Type B pancreatic cell (in vitro differentiated cells): ENCODE measurements at places on chromosomes 11 and 22. TPM values are rescaled to one million over a fixed set of nuclear protein-coding genes. Genes with fewer than 3 reads are reported as not detected.

DNA sequence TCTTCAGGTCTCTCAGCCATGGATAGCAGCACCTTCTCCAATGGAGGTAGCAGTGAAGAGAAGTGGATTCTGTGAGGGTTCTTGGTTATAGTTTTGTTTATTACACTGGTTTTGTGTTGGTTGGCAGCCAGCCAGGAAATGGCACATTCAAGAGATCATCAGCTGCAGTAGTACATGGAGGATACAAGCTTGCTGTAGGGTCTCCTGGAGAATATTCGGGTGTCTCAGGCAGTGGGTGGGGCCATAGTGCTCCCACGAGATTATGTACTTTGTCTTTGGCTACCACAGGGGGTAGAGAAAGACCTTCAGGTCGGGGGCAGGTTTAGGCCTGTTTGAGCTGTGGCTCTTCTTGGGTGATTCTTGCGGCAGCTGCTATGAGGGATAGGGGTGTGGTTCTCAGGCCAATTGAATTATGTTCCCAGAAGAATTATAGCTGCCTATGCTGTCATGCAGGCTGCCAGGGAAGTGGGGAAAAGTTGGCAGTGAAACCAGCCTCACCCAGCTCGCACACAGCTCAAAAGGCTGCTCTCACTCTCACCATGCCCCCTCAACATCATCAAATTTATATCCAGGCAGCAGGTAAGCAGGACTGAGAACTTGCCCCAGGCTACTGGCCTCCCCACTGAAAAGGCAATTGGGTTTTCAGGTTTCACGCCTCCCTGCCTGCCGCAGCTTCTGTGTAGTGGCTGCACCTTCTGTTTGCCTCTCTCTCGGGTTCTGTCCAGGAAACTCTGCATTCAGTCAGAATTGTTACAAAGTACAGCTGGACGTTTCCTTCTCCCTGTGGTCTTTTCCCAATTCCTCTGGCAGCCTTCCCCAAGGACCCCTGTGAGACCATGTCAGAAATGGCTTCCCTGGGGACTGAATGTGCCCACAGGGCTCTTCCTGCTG is 435.5 kb downstream of the LUZP2 start:
- no peaks in the 10 kb centered on the region for H3K36me3 ChIP-seq
- DNase-seq, result no peak
- H3K27ac ChIP-seq, result no peak overlapping the region
- no peaks in the 10 kb centered on the region for H3K27me3 ChIP-seq
- H3K4me3 ChIP-seq, result no peak overlapping the region

GRCh38 chr11:7442588-7443215 is 42.6 kb upstream of the OLFML1 start:
- no peak overlapping the region for H3K27ac ChIP-seq
- H3K27me3 ChIP-seq, result no peaks in the 10 kb centered on the region
- DNase-seq, result peak; percentile 79
- H3K4me1 ChIP-seq, result peaks cover 19% of the 10 kb centered on the region
- H3K4me3 ChIP-seq, result no peak overlapping the region

DNA sequence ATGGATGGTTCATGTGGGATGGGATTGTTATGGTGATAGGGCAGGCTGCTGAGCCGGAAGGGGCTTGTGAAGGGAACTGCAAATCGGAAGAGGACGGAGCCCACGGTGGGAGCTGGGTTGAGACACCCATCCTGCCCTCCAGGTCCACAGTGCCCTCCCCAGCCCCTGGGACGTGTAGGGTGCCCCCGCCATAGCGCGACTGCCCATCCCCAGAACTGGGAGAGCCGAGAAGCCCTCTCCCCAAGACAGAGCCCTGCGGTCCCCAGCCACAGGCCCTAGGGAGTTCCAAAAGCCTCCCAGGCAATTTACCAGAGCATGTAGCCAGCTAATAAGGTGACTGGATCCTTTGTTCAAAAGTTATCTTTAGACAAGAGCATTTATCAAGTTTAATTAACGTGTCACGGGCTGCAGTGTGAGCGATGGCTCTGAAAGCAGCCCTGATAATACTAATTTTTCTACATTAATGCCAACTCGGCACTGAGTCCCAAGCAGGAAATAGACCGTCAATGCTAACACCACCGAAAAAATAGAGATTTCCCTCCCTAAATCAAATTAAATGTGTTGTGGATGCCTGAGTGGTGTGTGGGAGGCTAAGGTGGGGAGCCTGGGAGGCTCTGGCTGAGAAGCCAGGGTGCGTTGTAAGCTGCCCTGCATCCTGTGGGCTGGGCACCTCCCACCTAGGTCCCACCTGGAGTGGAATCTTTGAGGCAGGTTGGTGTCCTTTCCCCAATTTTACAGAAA is 76.8 kb upstream of the RTL6 start:
- H3K4me3 ChIP-seq, result peak overlapping the region; percentile 25
- no peak overlapping the region for H3K27ac ChIP-seq
- H3K36me3 ChIP-seq, result no peaks in the 10 kb centered on the region
- peaks cover 20% of the 10 kb centered on the region for H3K4me1 ChIP-seq
- H3K27me3 ChIP-seq, result peaks cover 37% of the 10 kb centered on the region

The CRYBB3 gene
- total RNA-seq, result not detected in 2 replicates

The A4GALT gene
- 20.2 and 76.3 TPM in 2 replicates for total RNA-seq
